Caco-2 (cell line): ENCODE measurements at places on chromosomes 6 and 20.

DNA sequence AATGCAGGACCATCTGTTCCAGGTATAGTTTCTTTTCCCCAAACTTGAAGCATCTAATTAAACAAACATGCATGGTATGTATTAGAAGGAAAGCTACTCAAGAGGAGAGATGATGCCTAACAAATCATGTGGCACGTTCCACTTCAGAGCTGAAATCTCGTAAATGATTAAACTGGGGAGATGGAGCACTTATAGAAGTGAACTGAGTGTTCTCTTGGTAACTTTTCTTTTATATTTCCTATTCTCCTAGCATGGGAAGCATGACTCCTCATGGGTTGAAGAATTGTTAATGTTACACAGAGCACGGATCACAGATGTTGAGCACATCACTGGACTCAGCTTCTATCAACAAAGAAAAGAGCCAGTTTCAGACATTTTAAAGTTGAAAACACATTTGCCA is 61.1 kb downstream of the CCN2 start:
- DNase-seq, result no peak

- peak; percentile 19 for DNase-seq
Measured at GRCh38 chr6:80094017-80094416, 12.5 kb upstream of the BCKDHB start.

DNA sequence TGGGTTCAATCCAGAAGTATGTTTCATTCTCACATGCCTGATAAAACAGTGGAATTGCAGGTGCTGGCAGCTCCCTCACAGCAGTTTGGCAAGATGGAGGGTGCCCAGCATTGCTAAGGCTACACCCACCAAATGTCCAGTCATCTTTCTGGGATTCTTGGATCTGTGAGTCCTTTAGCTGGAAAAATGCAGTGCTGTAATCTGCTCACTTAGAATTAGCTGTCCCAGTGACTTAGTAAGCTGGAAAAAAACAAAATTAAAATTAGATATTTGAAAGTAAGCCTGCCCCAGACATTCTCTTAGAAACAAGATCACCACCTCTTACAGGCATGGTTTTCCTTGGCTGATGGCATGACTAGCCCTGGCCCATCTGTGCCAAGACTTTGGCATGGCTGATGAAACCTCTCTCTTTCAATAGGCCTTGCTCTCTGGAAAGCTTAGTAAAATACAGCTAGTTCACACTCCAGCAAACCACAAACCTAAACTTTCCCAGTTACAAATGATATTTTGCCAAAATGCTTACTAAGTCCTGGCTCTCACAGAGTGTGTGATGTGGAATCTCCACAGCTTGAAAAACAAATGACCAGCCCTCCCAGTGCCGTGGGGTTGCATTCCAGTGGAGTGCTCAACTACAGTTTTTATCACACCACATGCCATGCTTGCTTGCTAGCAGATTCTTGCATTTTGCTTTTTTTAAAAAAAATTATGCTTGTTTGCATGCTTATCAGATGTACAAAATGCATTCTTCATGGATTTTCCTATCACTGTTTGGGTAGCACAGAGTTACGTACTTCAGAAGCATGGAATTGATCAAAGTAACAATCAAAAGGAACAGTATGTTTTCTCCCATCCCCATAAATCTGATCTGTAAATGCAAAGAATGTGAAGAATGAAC is 261.5 kb downstream of the EYA4 start:
- DNase-seq, result no peak

GRCh38 chr6:116447496-116448011 is 13.6 kb upstream of the CALHM6 start:
- no peak for DNase-seq

- no peak for DNase-seq
Measured at GRCh38 chr6:92024881-92025280, 1394.5 kb downstream of the EPHA7 start.

DNA sequence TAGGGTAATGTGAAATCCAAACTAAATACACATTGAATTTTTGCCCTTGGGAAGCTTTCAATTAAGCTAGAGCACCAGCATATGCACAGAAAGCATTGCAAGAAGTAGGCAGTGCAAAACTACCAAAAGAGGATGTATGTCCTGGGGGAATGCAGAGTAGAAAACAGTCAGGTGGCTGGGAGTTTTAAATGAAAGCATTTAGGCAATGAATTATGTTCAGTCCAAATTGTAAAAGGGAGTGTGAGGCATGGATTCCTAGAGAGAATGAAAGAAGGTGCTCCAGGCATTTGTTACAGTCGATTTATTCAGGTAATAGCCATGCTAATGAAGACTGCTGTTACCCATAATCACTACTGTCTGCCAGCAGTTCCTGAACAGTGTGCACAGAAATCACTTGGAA is 604.1 kb upstream of the POU3F2 start:
- DNase-seq, result no peak

DNA sequence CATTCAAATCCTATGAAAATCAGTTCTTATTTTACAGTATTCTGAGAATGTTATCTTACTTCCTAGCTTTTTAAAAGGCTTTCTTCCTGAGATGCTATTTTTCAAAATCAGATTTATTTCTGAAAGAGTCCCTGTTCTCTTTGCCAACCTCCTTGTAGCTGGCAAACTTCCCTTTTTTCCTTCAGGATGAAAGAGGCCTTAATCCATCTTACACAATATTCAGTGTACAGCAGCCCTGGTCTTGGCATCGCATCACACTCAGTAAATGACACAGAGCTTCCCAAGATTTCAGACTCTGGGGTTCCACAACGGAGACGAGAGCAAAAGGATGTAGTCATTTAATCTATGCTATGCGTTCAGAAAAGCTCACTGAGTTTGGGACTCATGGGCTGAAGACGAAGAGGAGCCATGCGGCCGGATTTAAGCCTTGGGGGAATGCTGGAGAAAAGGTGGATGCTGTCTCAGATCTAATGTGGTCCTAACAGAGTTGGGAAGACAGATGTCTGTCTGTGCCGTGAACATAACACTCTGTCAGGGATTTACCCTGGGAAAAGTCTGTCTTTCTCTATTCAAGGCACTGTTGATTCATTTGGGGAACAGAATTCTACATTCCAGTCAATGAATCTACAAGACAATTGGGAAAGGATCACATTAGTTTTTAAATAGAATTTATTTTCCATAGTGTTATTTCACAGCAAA is 616.4 kb upstream of the AGPAT4 start:
- DNase-seq, result no peak

DNA sequence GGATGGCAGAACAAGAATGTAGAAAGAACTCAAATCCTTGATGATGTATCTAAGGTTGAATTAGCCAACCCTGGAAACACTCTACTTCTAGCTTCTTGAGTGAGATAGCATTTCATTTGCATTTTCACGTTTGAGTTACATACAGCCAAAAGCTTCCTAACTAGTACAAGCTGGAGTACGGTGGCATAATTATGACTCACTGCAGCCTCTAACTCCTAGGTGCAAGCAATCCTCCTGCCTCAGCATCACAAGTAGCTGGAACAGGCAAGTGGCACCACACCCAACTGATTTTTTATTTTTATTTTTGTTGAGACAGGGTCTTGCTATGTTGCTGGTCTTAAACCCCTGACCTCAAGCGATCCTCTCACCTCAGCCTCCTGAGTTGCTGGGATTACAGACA is 36.5 kb upstream of the STK35 start:
- DNase-seq, result no peak

DNA sequence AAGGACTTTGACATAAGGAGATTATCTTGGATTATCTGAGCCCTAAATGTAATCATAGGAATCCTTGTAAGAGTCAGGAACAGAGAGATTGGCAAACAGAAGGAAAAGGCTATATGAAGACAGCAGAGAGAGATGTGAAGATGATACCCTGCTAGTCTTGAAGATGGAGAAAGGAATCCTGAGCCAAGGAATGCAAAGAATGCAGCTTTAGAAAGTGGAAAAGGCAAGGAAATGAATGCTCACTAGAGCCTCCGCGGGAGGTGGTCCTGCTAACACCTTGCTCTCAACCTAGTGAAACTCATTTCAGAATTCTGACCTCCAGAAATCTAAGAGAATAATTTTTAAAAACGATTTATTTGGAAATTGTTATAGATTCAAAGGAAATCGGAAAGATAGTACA is 117.1 kb downstream of the TBXT start:
- no peak for DNase-seq

DNA sequence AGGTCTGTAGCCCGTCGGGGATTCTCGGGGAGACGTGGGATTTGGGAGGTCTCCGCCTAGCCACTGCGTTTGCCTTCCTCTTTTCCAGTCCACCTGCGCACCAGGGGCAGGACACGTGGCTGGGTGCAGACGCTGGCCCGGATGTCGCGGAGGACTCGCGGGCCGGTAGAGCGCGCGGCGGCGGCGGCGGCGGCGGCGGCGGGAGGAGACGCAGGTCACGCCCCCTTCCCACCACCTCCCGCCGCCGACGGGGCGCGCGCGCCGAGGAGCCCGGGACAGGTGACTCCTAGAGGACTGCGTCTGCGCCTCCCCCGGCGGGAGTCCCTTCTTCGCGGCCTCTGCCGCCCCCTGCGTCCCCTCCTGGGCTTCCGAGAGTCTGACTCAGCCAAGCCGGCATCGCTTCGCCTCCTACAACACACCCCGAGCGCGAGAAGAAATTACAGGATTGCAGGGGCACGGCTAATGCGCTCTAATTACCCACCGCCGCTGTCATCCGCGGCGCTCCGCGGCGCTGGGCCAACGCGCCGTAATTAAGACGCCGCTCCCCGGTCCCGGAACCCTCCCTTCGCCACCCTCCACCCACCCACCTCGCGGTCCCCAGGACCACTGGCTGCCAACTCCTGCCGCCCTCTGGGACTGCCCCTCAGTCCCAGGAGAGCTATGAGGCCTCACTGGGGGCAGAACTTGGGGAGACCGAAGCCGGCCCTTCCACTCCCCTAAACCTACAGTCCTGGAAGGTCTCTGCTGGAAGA is 124.5 kb downstream of the MRPL14 start:
- peak; percentile 84 for DNase-seq

DNA sequence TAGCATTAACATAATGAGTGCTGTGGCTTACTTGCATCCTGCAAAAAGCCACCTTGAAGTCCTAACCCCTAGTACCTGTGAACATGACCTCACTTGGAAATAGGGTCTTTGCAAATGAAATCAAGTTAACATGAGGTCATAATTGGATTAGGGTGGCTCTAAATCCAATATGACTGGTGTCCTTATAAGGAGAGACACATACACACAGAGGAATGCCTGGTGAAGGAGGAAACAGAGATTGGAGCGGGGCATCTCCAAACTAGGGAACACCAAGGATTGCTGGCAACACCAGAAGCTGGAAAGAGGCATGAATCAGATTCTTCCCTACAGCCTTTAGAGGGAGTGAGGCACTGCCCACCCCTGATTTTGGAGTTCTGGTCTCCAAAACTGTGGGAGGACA is 17.6 kb upstream of the RPS6KA2 start:
- DNase-seq, result no peak

DNA sequence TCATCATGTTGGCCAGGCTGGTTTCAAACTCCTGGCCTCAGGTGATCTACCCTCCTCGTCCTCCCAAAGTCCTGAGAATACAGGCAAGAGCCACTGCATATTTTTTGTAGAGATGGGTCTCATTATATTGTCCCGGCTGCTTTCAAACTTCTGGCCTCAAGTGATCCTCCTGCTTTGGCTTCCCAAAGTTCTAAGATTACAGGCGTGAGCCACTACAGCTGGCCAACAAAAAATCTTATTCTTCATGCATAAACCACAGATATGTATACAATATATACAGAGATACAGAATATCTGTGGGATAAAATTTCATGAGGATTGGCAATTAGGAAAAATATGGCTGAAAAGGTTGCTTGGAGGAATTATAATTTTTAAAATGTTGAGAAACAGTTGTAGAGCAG is 49.9 kb downstream of the SLC35A1 start:
- DNase-seq, result no peak

DNA sequence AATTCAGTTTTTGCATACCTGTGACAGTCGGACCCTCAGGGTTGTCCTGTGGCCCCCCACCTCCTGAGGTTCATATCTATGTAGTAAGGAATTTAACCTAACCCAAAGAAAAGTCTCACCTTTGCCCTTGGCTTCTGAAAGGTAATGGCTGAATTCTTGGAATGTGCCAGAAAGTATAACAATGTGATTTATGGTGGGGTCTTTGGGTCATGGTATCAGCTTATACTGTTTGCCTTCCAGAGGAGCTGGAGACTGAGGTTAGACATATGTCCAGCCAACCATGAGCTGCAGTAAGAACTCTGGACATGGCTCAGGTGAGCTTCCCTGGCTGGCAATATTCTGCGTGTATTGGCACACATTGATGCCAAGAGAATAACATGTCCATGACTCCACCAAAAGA is 26.9 kb downstream of the DDX43 start:
- DNase-seq, result no peak

- peak; percentile 60 for DNase-seq
Measured at GRCh38 chr20:17969278-17969883, 563 bp downstream of the MGME1 start.

DNA sequence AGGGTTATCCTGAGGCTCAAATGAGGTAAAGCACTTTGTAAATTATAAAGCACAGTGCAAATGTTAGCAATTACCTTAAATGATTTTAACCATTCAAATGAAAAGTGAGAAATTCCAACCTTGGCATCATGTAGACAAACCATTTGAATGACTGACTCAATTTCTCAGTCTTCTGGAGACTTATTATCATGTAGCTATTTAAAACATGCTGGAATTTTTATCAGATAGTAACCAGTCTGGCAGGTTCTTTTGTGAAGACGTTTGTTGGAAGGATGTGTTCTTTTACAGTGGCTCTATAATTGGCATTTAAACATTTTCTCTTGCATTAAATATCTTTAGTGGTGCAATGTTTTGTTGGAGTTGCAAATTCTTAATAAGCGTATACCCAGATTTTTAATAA is 386.6 kb downstream of the NKAIN2 start:
- DNase-seq, result no peak

- DNase-seq, result no peak
Measured at GRCh38 chr6:87721311-87721710, 19.3 kb upstream of the AKIRIN2 start.

- no peak for DNase-seq
Measured at GRCh38 chr6:168514216-168514615, 73.2 kb downstream of the SMOC2 start.

GRCh38 chr6:142051404-142051803 is 81.3 kb upstream of the GJE1 start:
- no peak for DNase-seq

- peak; percentile 50 for DNase-seq
Measured at GRCh38 chr20:17709361-17710293, 9.9 kb downstream of the BANF2 start.

DNA sequence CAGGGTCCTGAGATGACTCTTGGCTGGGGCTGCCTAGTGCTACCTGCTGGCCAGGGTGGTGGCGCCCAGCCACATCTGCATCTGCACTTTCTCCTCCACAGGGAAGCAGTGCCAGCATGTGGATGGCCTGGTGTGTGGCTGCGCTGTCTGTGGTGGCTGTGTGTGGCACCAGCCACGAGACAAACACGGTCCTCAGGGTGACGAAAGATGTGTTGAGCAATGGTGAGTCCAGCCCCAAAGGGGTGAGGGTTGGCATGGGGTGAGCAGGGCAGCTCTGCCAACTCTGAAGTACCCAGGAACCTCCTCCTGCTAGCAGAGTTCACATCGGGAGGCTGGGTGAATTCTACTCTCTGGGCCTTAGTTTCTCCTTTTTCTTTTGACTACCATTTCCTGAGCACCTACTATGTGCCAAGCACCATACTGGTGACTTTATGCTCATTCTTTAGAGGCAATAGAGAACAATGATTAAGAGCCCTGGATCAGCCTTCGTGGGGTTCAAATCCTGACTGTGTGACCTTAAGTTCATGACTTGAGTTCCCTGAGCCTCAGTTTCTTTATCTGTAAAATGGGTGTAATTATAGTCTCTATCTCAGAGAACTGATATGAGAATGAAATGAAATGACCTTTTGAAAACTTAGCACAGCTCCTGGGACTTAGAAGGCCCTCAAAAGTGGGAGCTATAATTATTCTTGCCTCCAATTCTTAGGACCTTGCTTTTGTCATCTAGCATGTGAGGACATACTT is 2.1 kb downstream of the BPIFB4 start:
- DNase-seq, result no peak
